Stimulated activated CD4-positive, alpha-beta T cell treated with anti-CD3 and anti-CD28 coated beads, Interleukin-15, amount 100 ng/mL, for 1 hour (primary cell): ENCODE measurements at places on chromosomes 4 and X.

GRCh38 chrX:16114611-16115010 is 8.8 kb upstream of the GRPR start:
- no peak for DNase-seq

DNA sequence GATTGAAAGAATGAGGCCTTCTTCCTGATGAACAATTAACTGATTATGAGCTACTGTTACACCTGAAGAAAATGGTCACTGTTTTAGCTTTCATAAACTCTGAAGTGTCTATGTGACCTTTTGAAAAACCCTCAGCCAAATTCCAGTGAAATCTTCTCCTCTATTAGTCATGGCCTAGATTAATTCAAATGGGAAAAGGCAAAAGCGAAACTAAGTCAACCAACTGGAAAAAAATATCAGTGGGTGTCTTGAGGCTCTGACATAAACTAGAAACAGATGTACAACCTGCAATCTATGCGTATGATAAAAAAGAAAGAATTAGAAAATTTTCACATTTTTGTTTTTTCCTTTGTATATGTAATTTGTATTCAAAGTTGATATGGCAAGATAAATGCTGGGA is 169.4 kb upstream of the BANK1 start:
- no peak for DNase-seq

- DNase-seq, result no peak
These were observed 172.5 kb downstream of the CAMK2D start for GRCh38 chr4:113588895-113589668.

GRCh38 chr4:92455329-92455839 is 151.6 kb downstream of the GRID2 start:
- DNase-seq, result no peak

- no peak for DNase-seq
These were observed 10.7 kb downstream of the ATP8A1 start for GRCh38 chr4:42646013-42646784.

DNA sequence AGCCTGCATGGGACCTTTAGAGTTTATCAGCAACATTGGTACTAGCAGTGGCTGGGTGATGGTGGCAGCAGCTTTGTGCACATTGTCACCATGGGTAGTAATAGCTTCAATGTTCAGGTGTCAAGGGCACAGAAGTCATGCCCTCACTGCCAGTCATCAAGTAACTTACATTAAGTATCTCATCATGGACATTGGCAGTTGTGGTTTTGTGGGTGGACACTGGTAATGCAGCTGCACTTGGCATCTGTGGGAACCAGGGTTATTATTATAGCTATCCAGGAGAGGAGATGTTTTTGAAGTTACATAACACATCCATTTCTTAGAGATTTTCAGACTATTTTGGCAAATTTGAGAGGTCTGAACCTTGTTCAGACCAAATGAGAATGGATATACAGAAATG is 243.2 kb upstream of the NOCT start:
- DNase-seq, result no peak

- DNase-seq, result no peak
These were observed 15.5 kb upstream of the ESX1 start for GRCh38 chrX:104270212-104270611.

DNA sequence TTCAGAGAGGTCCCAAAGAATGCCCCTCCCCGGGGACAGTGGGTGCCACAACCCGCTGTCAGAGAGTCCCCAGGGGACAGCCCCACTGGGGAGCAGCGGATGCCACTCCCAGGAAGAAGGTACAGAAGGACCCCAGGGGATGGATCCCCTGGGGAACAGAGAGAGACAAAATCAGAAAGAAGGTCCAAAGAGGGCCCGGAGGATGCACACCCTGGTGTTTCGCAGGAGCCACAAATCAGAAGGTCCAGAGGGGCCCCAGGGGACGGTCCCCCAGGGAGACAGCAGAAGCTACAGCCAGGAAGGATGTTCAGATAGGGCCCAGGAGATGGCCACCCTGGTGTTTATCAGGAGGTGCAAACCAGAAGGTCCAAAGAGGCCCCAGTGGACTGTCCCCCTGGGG is 1.4 kb downstream of the TEX13D start:
- no peak for DNase-seq

GRCh38 chr4:108361886-108362285 is 193.2 kb upstream of the LEF1 start:
- DNase-seq, result no peak

- no peak for DNase-seq
These were observed 23.1 kb downstream of the FGFR3 start for GRCh38 chr4:1815997-1816860.

- no peak for DNase-seq
These were observed 32.1 kb downstream of the SLC34A2 start for GRCh38 chr4:25687773-25688172.

- no peak for DNase-seq
These were observed 71.8 kb downstream of the AFAP1 start for GRCh38 chr4:7867701-7868435.

DNA sequence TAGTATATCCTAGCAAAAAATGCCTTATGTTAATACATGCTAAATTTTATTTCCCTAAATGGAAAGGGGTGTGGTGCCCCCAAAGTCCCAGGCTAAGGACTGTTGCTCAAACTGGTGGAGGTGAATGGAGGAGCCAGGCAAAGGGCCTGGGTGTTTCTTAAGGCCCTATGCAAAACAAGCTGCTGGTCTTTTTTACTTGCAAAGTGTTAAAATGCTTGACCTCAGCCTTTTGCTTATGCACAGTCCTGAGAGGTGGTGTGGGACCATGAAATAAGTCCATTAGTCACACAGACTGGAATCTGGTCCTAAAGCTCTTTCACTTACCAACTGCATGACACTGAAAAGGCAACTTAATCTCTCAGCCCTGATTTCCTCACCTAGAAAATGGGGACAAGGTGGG is 223.5 kb upstream of the MBNL3 start:
- no peak for DNase-seq

DNA sequence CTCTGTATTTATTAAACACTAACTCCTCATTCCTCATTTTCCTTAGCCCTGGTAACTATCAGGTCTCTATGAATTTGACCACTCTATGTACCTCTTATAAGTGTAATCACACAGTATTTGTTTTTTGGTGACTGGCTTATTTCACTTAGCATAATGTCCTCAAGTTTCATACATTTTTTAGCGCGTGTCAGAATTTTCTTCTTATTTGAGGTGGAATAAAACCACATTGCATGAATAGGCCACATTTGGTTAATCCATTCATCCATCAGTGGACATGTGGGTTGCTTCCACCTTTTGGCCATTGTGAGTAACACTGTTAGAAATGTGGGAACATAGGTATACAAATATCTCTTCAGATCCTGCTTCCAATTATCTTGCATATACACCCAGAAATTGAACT is 341.2 kb upstream of the BOD1L1 start:
- no peak for DNase-seq

DNA sequence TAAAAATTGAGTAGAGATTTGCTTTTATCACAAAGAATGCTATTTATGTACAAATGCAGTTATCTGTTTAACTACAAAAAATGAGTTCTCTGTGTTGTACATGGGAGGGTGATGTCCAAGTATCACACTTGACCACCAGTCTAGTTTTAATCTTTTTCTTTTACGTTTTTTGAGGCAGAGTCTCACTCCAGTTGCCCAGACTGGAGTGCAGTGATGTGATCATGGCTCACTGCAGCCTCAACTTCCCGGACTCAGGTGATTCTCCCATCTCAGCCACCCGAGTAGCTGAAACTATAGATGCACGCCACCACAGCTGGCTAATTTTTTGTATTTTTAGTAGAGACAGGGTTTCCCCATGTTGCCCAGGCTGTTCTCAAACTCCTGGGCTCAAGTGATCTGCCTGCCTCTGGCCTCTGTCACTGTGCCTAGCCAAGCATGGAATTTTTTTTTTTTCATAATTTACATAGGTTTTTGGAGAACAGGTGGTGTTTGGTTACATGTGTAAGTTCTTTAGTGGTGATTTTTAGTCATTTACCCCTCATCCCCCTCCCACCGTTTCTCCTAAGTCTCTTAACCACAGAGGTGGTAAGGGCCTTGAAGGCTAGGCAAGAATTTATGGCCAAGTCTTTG is 47.9 kb upstream of the RPA4 start:
- DNase-seq, result no peak

DNA sequence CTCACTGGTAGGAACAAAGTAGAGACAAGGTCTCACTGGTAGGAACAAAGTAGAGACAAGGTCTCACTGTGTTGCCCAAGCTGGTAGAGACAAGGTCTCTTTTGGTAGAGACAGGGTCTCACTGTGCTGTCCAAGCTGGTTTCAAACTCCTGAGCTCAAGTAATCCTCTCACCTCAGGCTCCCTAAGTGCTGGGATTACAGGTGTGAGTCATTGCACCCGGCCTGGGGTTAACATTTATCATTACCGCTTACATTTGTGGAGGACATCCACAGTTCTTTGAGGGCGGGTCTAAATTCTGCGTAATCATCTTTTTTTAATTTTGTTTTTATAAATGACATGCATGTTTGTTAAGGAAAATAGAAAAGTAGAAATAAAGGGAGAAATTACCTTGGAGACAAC is 12.0 kb downstream of the RAB33B start:
- DNase-seq, result no peak

GRCh38 chr4:121784401-121784800 is 16.7 kb upstream of the EXOSC9 start:
- no peak for DNase-seq

DNA sequence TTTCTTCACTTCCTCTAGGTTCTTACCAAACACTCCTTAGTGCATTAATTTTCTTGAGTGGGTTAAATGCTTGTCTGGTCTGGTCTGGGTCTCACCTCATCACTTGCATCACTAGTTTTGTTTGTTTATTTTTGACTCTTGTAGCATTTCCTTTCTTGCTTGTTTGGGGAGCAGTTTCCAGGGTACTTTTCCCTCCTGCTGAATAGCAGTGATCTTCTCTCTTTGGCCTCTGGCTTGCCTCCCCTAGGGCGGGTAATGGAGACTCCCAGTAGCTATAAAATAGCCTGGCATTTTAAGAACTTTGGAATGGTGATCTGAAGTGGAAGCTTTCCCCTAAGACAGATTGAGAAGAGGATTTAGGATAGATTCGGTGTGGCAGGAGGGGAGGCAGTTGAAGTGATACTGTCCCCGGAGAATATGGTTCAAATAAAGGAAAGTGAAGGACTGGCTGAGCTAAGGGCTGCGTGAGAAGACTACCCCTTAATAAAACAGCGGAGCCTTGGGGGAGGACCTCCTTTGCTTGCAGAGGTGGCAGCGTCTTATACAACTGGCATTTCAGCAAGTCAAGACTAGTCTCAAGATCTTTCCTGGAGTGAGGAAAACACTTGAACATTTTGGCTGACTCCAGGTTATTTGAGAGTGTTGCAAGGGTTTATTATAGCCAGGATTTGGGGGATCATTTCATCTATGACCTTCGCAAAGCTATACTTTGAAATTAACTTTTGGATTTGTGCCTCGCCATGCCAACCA is 190.6 kb downstream of the FRAS1 start:
- no peak for DNase-seq

DNA sequence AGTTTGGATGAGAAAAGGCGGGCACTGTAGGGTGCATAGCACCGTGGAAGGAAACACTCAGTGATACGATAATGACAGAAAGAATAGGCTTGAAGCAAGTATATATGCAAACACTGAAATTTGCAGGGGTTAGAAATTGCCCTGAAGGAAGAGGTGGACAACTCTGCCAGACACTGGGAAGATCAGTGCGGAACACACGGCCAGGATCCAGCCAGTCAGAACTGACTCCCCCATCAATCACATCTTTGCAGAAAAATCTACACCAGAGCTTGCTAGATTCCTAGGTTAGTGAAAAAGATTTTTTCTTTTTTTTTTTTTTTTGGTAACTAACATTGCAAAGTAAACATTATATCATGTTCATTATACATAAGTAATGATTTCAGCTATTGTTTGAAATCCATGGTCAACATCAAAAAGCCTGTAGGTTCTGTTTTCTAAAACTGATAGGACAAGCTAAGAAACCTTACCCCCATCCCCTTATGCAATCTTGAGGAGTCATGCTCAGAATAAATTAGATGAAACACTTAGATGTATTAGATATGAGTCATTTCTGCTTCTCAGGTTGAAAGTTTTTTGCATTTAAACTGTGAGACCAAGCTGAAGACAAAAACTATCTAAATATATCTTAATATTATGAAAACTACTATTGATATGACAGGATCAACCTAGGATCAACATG is 38.9 kb downstream of the TRIML1 start:
- DNase-seq, result no peak

GRCh38 chrX:20267931-20268701 is 1.4 kb upstream of the RPS6KA3 start:
- DNase-seq, result no peak

- no peak for DNase-seq
These were observed 48.2 kb upstream of the GC start for GRCh38 chr4:71832049-71832448.

GRCh38 chr4:53152467-53152866 is 213.4 kb downstream of the SCFD2 start:
- DNase-seq, result no peak

DNA sequence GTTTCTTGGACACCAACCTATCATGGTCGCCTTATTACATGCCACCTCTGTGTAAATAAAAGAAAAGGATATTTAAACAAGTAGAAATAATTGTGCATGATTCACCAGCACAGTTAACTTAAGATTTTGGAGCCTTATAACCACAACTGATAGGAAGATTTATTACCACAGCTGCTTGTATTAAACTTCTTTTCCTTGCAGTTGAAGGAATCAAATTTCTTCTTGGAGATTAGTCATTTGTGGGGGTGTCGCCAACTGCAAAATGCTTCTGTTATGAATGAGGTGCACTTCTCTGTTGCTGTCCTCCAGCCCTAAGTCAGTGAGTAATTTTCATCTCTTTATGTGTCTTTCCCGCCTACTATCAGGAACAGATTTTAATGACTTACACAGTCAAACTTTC is 73.3 kb downstream of the OR13H1 start:
- DNase-seq, result no peak

- no peak for DNase-seq
These were observed 56.8 kb downstream of the WFS1 start for GRCh38 chr4:6326312-6327060.

- DNase-seq, result no peak
These were observed 84.7 kb downstream of the CRMP1 start for GRCh38 chr4:5808081-5808741.

GRCh38 chr4:991451-992296 is 1.5 kb downstream of the SLC26A1 start:
- no peak for DNase-seq

GRCh38 chr4:184153781-184154180 is 63.9 kb downstream of the ENPP6 start:
- no peak for DNase-seq

- no peak for DNase-seq
These were observed 19.8 kb downstream of the GAGE1 start for GRCh38 chrX:49618574-49618973.

GRCh38 chr4:6705646-6706045 is 4.0 kb downstream of the MRFAP1L1 start:
- DNase-seq, result no peak
